T-cell (primary cell): ENCODE measurements at places on chromosomes 6 and 20. TPM values are rescaled to one million over a fixed set of nuclear protein-coding genes. Genes with fewer than 3 reads are reported as not detected.

DNA sequence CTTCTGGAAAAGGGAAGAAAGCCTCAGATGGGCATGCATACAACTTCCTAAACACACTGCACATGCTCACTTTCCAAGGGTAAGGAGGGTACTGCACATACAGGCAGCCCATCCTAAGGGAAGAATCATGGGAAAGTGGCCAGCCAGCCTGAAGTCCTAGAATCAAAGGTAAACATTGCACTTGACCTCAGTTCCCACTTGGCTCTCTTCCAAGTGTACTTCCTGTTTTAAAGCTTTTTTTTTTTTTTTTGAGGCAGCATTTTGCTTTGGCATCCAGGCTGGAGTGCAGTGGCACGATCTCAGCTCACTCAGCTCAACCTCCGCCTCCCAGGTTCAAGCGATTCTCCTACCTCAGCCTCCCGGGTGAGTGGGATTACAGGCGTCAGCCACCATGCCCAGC lies 225.3 kb upstream of the EPHA7 start:
- no peak for DNase-seq

- DNase-seq: no peak
These were observed 21.5 kb downstream of the MANBAL start for GRCh38 chr20:37310951-37311350.

DNA sequence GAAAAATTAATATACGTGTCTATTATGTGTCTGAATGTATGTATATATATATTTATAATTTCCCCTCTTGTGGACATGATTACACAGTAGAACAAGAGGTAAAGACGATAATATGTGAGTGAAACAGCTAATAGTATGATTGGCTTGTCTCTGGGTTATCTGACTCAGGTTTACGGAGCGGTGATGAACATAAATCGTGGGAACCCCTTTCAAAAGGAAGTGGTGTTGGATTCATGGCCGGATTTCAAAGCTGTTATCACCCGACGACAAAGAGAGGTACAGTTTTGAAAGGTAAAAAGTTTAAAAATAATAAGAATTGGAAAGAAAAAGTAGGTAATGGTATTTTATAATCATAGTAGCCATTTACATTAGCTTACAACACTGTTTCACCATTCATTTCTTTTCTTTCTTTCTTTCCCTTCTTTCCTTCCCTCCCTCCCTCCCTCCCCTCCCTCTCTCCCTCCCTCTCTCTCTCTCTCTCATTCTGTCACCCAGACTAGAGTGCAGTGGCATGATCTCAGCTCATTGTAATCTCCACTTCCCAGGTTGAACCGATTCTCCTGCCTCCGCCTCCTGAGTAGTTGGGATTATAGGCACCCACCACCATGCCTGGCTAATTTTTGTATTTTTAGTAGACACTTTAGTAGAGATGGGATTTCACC lies 15.9 kb downstream of the GLYATL3 start:
- no peak for DNase-seq

The TNNC2 gene
- total RNA-seq: not detected

DNA sequence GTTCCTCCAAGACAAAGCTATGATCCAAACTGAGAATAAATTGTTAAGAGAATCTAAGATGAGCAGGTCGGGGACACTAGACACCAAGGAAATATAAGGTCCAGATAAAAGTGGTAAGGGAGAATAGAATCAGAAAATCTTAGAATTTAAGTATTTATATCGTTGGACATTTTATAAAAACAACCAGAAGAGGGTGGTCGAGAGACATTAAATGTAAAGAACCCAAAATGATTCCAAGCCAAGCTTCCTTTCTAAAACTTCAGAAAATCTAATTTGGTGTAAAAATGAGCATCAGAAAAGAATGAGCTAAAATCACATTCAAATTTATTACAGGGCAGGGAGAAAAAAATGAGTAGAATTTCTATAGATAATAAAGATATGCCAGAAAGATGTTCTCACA lies 97.8 kb upstream of the OGFRL1 start:
- no peak for DNase-seq

DNA sequence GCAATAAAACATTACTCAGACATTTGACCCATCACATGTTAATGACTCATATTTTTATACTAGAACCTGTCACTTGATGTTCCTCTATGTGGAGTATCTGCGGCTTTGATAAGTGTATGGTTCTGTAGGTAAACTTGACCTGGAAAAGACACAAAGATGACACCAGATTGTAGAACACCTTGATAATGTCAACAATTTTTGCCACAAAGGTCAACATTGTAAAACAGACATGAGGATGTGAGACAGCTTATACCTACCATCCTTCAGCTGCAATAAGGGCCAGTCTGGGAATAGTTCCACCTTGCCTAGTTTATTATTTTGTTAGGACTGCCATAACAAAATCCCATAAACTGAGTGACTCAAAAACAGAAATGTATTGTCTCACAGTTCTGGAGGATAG lies 202.4 kb downstream of the LMBRD1 start:
- no peak for DNase-seq

The MAK gene
- not detected for total RNA-seq

- DNase-seq: no peak
These were observed 261.7 kb downstream of the UTRN start for GRCh38 chr6:144546807-144547206.

DNA sequence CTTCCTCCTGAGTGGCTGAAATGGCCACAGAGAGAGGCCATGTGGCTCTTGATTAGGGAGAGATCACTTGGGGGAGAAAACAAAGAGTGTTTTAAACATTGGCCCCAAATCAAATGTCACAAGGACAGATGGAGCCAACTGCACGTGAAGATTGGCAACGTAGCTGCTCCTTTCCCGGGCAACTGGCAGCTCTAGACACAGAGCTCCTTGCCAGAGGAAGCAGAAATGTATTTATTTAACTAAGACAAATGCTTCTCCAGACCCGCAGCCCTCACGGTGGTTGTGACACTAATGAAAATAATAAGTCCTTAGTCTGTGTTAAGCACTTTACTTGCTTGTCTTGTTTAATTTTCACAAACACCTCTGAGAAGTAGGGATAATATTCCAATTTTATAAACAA lies 49.6 kb upstream of the DSN1 start:
- no peak for DNase-seq

GRCh38 chr6:24643920-24644319 lies 2.1 kb downstream of the KIAA0319 start:
- DNase-seq: no peak

- no peak for DNase-seq
These were observed 157.5 kb downstream of the TRMT11 start for GRCh38 chr6:126143761-126144251.
